Activated gamma-delta T cell treated with anti-CD3 and anti-CD28 coated beads, Interleukin-2, amount 50 U/mL, for 16 hours (primary cell): ENCODE measurements at places on chromosomes 3 and 15.

GRCh38 chr3:147737376-147737775 is 328.2 kb downstream of the ZIC1 start:
- no peak for DNase-seq

DNA sequence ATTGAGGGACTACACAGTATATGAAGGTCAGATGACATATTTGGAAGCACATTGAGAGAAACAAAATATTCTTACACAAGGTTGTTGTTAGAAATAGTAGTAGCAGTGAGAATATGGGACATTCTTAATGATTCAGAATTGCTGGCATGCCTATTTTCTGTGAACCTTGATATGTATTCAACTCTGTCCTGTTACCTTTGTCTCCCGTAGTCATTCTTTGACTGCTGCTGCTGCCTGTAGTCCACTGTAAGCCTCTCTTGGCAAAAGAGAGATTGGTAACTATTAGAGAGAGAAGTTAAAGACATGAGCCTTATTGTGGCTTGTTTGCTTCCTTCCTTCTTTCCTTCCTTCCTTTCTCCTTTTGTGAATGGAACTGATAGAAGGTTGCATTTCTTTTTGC is 64.5 kb downstream of the TCF12 start:
- DNase-seq = no peak

GRCh38 chr15:58288592-58288991 is 143.2 kb upstream of the LIPC start:
- DNase-seq = no peak

- no peak for DNase-seq
Observed at GRCh38 chr15:78993257-78993930, 48.5 kb upstream of the CTSH start.

DNA sequence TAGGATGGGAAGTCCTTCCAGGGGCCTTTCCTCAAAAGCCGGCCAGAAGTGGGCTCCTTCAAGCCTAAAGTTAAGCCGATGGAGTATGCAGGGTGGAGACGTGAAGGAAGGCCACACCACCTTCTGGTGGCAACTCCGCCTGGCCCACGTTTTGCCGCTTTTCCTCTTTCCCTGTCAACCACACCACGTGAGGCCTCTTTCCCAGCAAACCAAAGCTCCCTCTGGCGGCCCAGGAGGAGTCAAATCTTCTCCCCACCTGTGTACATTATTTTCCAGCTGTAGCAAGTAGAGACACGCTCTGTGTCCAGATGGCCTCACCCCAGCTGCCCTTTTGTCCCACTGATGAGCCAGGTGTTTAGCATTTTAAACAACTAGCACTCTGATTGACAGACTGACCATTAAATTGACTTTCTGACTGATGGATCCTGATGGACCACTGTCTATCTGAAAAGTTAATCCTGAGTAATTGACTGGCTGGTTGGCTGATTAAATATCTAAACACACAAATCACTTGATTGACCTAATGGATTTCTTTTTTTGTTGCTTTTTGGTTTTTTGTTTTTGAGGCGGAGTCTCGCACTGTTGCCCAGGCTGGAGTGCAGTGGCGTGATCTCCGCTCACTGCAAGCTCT is 59.6 kb upstream of the ZBTB38 start:
- no peak for DNase-seq

- no peak for DNase-seq
Observed at GRCh38 chr3:122233101-122233952, 49.9 kb downstream of the CASR start.

DNA sequence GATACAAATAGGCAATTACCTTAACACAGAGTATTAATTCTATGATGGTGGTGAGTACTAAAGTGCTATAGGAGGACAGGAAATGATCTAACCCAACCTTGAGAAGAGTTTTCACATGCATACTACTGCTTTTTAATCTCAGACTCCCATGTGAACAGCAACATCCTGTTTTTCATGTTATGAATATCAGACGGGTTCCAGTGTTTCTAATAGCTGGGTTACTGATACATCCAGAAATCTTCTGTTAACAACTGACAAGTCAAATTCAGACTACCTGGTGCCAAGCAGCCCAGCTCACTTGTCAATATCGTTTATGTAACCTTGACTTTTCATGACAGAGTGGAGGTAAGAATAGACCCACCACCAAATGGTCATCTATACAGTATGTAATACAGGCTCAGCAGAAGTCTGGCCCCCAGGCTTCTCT is 220.2 kb upstream of the COL8A1 start:
- DNase-seq = no peak

- DNase-seq = no peak
Observed at GRCh38 chr15:63198371-63199250, 9.2 kb downstream of the RAB8B start.

DNA sequence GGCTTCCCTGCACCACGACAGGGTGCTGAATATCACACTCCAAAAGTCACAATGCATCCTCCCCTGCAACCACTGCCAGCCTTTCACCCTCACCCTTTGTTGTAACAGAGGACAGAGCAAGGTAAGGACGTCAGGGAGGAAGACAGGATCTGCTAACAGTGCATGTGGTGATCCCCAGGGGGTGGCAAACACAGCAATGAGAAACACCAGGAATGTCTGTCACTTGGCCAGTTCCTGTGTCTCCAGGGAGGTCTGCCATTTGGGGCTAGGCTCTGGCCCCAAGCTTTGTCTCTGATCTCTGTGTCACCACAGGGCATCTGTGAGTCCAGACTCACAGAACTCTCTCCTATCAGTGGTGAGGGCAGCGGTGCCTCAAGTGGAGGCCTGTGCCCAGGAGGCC is 54.3 kb upstream of the SLC24A5 start:
- DNase-seq = no peak

DNA sequence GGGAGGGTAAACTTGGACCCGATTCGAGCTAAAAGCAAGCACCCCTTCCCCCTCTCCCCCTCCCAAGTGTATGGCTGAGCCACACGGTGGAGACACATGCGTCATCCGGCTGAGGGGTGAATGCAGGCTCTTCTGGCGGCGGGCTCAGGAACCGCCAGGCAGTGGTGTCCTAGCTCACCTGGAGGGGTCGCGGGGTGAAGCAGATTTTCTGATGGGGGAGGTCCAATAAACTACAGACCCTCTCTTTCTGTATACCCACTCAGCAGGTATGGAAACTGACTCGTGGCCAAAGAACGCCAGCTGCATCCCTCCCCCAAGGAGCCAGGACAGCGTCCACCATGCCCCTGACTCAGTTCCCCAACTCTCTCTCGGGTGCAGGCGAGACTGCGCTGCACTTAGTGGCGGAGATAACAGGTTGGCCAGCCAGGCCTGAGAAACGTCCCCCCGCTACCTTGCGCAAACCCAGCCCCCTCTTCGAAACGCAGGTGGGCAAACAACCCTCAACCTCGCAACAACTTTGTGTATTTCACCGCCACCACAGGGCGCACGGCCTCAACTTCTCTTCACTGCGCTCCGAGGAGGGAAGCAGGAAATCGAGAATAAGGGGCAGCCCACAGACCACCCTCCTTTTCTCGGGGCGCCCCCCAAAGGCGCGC is 1.3 kb downstream of the MAGI1 start:
- DNase-seq = no peak

DNA sequence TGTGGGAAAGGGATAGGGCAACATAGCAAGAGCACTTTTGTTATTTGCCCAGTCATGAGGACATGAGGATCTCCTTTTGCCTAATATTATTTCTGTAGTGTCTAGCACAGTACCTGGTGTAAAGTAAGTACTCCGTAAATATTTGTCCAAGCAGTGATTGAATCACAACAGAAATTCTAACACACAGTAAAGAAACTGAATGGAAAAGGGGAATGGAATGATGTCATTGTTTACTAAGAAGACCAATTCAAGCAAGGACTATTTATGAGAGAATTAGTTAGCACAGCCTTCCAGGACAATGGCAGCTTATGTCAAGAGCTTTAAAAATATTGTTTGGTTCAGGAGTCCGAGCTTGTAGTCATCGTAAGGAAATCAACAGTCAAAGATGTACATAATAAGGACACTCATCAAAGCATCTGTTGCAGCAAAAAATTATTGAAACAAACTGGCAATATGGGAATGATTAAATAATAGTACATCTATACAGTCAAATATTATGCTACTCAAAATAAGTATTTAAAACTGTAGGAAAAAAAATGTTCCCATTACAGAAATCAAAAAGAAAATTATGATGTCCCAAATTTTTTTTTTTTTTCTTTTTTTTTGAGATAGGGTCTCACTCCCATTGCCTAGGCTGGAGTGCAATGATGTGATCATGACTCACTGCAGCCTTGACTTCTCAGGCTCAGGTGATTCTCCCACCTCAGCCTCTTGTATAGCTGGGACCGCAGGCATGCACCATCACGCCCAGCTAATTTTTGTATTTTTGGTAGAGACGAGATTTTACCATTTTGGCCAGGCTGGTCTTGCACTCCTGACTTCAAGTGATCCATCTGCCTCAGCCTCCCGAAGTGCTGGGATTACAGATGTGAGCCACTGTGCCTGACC is 17.9 kb downstream of the CAPN7 start:
- DNase-seq = no peak

GRCh38 chr3:168405288-168405687 is 309.6 kb upstream of the GOLIM4 start:
- no peak for DNase-seq

DNA sequence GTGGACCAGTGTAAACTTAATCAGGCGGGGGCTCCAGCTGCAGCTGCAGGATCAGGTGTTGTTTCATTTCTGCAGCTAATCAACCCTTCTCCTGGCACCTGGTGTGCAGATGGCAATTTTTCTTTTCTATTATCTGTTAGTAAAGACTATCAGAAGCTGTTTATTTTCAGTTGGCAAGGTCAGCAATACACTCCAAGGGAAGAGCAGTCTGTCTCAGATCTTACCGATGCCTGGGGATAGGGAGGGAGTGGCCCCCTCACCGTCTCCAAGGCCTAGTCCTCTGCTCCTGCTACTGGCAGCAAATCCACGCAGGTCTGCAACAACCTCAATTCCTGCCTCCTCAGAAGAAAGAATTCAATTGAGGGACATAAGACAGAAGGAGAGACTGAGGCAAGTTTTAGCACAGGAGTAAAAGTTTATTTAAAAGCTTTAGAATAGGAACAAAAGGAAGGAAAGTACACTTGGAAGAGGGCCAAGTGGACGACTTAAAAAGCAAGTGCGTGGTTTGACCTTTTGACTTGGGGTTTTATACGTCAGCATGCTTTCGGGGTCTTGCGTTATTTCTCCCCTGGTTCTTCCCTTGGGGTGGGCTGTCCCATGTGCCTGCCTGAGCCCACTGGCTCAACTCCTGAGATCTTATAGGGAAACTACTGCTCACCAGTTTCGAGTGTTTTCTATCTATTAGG is 9.2 kb downstream of the CCRL2 start:
- DNase-seq = no peak
